ENCODE measurements at places on chromosomes 16 and 17. TPM values are rescaled to one million over a fixed set of nuclear protein-coding genes. Genes with fewer than 3 reads are reported as not detected.

KRT24 gene
- total RNA-seq, result not detected

UTS2R gene
- total RNA-seq, result not detected

AXIN2 gene
- total RNA-seq, result 13.1 TPM

CTRL gene
- 1.8 TPM for total RNA-seq
